Lung microvascular endothelial cell (primary cell): ENCODE measurements at places on chromosomes 11 and 22. TPM values are rescaled to one million over a fixed set of nuclear protein-coding genes. Genes with fewer than 3 reads are reported as not detected.

GRCh38 chr11:8335683-8336082 is 72.0 kb upstream of the LMO1 start:
- no peak for DNase-seq

DNA sequence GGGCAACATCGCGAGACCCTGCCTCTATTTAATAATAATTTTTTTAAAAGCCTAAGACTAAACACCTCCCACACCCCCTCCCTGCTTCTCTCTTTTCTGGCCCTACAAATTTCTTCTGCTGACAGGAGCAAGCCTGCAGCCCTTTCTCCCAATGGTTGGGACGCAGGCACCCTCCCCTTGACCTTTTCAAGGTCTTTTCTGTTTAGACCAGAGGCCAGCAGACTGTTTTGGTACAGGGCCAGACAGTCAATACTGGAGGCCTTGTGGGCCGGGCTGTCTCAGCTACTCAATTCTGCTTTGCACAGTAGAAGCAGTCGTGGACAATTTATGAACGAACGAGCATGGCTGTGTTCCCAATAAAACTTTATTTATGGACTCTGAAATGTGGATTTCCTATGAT is 92.3 kb downstream of the SCN3B start:
- DNase-seq: no peak

DNA sequence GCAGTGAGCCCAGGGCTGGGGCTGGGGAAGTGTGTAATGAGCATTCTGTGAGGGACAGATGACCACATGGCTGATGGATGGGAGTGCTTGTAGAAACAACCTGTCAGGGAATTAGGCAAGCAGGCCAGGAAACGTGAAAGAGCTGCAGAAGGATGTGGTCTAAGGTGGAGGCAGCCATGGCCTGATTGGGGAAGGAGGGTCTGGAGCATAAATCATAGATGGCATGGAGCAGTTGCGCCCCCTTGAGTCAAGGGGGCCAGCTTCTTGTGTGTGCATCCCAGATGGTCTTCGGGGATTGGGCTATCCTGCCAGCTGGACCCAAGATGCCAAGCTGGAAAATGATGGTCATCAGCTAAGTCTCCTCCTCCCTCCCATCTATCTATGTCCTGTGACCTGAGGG is 119.4 kb upstream of the CLPB start:
- peak; percentile 12 for DNase-seq

OR8G1 gene
- not detected in 2 replicates for total RNA-seq

DNA sequence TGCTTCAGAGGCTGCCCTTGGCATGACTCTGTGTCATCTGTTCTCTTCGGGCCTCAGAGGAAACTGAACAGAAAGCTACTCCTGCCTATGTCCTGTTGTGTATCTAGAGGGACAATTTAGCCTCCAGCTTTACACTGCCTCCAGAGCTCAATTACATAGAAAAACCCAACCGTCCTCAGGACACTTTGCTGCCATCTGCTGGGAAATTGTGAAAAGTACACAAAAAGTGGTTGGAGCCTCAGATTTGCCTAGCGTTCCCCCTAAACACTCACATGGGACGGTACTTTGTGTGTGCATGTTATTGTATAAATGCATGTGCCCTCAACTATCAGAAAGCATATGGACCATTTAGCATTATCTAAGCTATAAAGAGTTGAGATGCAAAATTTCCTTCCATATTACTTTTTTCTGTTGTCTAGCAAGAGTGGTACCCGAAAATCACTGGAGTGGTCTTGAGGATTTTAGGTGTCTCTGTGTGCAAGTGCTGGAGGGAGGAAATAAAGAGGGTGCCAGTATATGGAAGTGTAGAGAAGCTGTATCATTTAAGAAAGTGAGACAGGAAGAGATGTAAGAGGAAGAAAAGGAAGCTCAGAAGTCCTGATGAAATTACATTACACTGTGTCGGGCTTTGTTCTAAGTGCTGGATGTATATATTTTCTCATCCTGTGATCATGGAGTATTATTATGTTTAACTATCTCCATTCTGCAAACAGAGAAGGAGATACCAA is 8.7 kb upstream of the MS4A4E start:
- peak; percentile 43 for DNase-seq
